ENCODE measurements at places on chromosomes 7 and 10.
A peak's percentile ranks its signal among the peaks of the same experiment; 100 is the strongest.

DNA sequence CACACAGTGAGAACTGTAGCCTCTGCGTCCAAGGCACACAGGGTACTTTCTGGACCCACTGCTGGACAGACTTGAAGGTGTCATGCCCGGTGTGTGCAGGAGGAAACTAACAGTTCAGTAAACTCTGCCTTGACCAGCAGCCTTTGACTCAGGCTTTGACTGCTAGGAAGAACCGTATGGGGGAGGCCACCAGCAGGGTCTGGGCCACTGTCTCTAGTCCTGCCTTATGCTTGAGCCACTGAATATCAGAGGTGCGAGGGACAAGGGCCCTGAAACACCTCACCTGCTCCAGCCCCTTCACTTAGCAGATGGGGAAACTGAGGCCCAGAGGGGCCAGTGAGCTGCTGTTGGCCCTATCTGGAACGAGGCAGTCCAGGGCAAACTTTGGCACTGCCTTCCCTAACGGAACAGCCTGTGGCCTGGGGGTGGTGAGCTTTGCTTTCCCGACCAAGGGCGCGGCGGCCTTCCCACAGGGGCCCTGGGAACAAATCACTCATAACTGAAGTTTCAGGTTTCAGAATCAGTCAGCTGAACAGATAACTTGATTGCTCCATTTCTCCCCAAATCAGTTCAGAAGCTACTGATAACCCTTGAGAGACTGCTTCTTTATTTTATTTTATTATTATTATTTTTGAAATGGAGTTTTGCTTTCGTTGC lies 130.0 kb downstream of the FAM53B start:
- peak; percentile 75 for DNase-seq

- DNase-seq: no peak
Measured at GRCh38 chr7:128783143-128783861, 7.7 kb upstream of the OPN1SW start.

- DNase-seq: no peak
Measured at GRCh38 chr10:123402656-123403055, 248.5 kb downstream of the BUB3 start.

GRCh38 chr7:94584113-94584512 lies 71.8 kb downstream of the SGCE start:
- DNase-seq: no peak

GRCh38 chr10:22229802-22230157 lies 12.0 kb upstream of the EBLN1 start:
- DNase-seq: no peak

DNA sequence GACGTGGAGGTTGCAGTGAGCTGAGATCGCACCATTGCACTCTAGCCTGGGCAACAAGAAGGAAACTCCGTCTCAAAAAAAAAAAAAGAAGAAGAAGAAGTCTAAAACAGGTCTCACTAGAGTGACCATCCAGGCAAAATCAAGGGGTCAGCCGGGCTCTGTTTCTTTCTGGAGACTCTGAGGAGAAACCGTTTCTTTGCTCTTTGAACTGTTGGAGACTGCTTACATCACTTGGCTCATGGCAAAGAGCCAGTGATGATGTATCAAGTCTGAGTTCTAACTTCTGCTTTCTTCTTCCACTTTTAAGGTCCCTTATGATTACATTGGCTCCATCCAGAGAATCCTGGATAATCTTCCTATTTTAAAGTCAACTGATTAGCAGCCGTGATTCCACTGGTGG lies 306.8 kb downstream of the WDR11 start:
- no peak for DNase-seq

- no peak for DNase-seq
Measured at GRCh38 chr10:50417486-50417885, 166.2 kb upstream of the ASAH2 start.

GRCh38 chr10:52818019-52818418 lies 45.4 kb upstream of the MBL2 start:
- DNase-seq: no peak

DNA sequence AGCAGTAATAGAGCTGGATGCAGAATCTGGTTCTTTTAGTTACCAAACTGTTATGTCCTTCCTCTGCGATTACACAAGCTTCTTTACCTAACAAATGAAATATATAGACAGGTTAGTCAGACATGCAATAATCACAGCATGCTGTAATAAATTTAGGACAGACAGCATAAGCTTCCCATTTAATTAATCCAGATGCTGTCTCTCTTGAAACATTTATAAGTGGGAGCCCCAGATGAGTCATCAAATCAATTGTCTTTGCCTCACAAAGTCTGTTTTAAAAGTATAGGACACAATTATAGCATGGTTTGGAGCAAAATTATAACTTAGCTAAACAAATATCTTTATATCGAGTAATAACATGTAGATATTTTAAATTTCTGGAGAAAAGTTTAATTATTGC lies 1.6 kb downstream of the CDNF start:
- DNase-seq: no peak

Data from activated T-cell treated with anti-CD3 and anti-CD28 coated beads, Interleukin-2, amount 50 U/mL, for 24 hours (primary cell).